ENCODE measurements at places on chromosomes 12 and 14. TPM values are rescaled to one million over a fixed set of nuclear protein-coding genes. Genes with fewer than 3 reads are reported as not detected.

GRCh38 chr14:36020120-36021029 lies 156.1 kb downstream of the PTCSC3 start:
- no peak for DNase-seq

TTC6 gene
- total RNA-seq, result not detected

- no peak for DNase-seq
Measured at GRCh38 chr12:5201554-5202218, 158.0 kb downstream of the KCNA5 start.

GYS2 gene
- total RNA-seq, result not detected

DNA sequence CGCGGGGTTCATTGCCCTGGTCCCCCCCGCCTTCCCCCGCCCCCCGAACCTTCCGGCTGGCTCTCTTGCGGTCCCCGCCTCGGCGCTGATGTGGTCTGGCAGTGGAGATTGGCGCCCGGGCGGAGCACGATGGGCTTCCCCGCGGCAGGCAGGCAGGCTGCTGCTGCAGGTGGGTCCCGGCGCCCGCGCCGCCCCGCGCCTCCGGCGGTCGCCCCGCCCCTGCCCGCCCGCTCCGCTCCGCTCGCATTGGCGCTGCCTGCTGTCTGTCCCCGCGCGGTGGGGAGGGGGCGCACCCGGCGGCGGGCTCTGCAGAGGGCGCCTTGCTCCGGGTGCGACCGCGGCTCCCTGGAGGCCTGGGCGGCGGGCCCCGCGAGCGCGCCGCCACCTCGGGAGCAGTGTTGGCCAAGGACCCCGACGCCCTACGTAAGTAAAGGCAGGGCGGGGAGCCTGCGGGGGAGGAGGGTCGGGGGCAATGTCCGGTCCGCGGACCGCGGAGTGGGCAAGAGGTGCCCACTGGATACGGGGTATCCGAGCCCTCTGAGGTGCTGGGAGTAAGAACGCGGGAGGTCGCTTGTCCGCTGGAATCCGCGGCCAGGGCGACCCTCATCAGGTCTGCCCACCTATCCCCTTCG lies at the start of gene AKAP5:
Gene AKAP5, plus strand, starts transcription at position 309 of the 632 bp plus-strand sequence. CDS start 2,896 bp downstream, outside the sequence.
- peak; percentile 69 for DNase-seq

- DNase-seq, result no peak
Measured at GRCh38 chr12:92437452-92437851, 265.3 kb upstream of the PLEKHG7 start.

GRCh38 chr14:101009531-101009930 lies 106.0 kb upstream of the RTL1 start:
- DNase-seq, result no peak

All from activated CD4-positive, alpha-beta memory T cell treated with anti-CD3 and anti-CD28 coated beads for 36 hours (primary cell).